ENCODE measurements at places on chromosomes 2 and 18.

DNA sequence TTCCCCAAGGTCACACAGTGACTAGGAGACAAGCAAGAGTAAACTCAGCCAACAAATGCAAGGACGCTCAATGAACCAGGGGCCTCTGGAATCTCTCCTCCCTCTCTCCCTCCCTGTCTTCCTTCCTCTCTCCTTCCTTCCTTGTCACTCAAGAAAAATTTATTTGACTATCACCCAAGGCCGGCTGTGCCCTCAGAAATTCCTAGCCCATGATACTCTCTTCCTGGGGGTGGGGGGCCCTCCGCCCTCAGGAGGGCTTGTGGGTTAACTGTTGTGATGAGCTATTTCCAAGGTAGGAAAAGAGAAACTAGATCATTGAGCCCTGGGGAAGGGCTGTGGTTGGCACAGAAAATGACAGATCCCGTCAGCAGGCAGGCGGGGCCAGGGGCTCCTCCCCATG lies 21.7 kb downstream of the INHBB start:
- DNase-seq = no peak

DNA sequence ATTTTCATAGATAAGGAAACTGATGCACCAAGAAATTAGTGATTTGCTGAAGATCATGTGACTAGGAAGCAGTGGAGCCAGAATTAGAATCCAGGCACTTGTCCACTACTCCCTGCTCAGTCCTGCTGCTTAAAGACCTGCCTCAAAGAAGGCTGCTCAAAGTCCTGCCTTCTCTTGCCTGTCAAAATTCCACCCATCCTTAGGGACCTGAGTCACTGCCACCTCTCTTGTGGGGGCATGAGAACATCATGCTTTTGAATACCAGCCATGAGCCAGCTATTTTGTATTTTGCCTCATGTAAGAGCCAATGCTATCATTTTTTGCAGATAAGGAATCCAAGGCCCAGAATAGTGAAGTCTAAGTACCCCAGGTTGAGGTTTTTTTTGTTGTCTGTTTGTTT lies 47.1 kb downstream of the DDX1 start:
- no peak for DNase-seq

- no peak for DNase-seq
Measured at GRCh38 chr2:45184606-45185005, 175.4 kb upstream of the SIX2 start.

- DNase-seq = no peak
Measured at GRCh38 chr2:54271843-54272627, 16.0 kb upstream of the TSPYL6 start.

GRCh38 chr2:18820966-18821365 lies 231.6 kb upstream of the NT5C1B start:
- DNase-seq = no peak

GRCh38 chr2:83196225-83196624 lies 1262.9 kb downstream of the SUCLG1 start:
- DNase-seq = no peak

DNA sequence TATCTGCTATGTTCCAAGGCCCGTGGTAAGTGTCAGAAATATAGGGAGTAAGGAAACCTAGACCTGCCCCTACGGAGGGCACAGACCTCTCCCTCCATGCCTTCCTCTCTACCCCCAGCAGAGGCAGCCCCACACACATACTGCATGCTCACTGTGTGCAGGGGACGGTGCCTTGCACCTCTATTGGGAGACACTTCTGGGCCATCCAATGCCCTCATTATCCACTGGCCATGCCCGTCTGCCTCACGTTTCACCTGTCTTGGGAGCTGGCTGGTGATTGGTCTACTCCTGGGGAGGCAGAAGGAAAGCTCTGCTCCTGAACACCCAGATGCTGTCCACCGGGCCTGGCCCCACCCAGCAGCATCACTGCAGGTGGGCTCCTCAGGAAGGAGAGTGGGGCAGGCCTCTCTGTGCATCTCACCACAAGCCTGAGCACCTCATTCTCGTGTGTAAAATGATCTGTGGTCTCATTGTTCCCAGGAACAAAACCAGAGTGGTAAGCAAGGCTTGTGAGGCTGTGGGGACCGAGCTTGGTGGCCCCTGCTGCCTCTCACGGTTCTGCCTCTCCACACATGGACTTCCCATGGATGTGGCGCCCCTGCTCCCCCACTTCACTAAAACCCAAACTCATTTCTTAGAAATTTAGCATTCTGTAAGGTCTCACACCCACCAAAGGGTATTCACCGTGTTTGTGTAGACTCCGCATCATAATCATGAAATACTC lies 312.5 kb upstream of the HS6ST1 start:
- no peak for DNase-seq

DNA sequence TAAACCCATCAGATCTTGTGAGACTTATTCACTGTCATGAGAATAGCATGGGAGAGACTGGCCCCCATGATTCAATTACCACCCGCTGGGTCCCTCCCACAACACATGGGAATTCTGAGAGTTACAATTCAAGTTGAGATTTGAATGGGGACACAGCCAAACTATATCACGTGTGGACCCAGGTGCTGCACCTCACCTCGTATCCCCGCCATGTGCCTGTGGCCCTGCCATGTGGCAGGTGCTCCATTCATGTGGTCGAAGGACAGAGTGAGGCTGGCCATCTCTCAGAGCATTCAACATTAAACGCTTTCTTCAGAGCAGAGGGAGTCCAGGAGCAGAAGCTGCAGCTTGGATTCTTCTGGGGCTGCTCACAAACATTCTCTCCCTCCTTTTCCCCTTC lies 32.3 kb downstream of the MROH2A start:
- no peak for DNase-seq

DNA sequence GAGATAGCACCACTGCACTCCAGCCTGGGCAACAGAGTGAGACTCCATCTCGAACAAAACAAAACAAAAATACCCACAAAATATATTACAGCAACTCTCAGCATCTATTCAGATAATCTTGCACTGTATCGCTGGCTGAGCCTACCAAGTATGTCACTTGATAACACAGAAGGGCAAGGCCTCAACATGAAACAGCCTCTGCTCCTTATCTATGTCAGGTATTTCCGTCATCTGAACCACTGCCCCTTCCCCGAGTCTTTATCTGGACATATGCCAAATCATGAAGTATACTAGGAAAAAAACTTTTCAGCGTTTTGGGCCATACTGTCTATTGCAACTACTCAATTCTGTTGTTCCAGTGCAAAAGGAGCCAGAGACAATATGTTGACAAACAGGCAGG lies 17.7 kb downstream of the PDIA6 start:
- DNase-seq = no peak

- DNase-seq = no peak
Measured at GRCh38 chr2:65708086-65708485, 275.7 kb upstream of the SPRED2 start.

DNA sequence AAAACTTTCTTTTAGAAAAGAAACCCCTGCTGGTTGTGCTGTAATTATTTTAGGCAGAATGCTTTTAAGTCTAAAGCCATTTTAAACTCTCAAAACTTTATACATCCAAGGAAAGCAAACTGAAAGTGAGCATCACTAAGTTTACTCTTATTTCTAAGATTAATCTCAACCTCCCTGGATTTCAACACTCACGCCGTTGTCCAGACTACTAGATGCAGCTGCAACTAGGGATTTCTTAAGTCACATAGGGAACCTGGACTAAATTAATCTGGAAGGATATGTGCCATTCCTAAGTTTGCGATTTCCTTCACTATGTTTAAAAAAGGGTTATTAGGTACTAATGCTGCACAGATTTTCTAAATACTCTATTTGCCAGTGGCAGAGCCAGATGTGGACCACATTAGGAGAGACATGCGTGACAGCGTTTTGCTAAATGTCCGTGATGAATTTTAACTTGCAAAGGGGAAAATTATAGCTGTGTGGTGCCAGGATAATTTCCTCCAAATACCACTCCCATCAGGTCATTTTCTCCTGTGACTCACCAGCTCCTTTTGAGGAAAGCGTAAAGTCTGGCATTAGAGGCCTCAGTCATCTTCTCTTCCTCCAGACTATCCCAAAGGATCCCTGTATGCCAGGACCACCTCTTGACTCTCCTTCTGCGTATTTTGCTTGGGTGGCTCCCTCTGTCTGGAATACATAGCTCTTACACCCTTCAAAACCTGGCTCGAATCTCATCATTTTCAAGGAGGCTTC lies 143.7 kb downstream of the ATL2 start:
- DNase-seq = no peak
